Liver (tissue), 10 donors: ENCODE measurements at places on chromosomes 3 and 15.

- no peak for DNase-seq
These were observed 44.6 kb downstream of the SLC6A20 start for GRCh38 chr3:45751537-45752242.

- DNase-seq = peak; percentile 10
These were observed 12.3 kb upstream of the DOCK3 start for GRCh38 chr3:50662408-50662807.

DNA sequence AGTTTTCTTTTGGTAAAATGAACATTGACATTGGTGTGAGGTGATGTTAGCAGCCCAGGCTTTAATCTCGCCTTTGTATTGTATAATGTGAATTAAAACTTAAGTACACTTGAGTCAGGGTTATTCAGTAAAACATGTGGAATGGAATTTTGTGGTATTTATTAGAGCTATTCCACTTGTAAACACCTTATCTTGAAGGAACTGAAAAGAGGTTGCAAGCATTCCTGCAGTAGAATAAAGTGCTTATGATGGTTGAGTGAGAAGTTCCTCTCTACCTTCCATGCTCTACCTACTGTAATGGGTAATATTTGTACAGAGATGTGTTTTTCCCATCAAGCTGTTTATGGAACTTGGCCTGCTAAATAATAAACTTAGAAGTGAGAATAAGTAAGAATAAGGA lies 36.1 kb downstream of the HMG20A start:
- DNase-seq = no peak

DNA sequence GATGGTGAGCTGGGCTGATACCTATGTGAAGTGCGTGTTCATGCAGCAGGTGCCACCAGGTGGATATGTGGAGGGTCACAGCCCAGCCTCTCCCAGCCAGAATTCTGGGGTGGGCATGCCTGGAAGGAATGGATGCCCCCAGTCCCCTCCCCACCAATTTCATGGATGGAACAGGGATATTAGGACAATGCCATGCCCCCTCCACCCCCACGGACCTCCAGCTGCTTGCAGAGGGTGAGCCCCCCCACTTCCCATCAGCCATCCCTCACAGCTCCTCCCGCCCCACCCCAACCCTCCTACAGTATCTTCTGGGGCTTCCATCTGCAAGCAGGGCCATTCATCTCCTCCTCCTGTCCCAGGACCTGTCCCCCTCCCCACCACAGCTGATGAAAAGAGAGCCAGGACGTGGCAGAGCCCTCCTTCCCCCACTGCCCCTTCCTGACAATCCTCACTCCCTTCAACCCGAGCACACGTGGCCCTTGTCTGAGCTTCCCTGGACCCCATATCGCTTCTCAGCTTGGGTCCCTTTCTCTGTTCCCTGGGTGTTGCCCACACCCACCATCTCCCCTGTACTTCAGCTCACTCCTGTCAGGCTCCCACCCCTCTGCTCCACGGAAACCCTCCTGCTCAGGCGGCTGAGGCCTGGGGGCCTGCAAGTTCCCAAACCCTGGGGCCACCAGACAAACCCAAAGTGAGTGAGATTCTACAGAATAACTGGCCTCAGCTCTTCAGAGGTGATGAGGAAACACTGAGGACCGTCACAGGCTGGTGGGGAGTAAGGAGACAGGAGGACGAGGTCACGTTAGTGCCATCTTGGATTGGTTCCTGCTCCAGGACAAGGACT lies 2.8 kb upstream of the SEMA3G start:
- DNase-seq = no peak

DNA sequence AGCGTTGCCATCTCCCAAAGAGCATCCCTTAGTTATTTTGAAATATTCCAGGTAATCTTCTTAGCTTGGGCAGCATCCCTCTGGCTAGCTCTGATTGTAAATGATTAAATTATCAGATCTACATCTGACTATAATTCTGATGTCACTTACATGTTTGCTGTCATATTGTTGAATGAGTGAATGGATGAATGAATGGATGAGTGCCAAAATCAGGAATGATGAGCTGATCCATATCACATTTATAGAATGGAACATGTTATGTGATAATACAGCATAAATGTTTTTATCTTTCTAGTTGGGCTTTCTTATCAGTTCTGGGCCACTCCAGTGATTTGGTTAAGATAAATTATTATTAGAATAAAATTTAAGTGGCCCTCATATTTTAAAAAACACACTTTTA lies 14.0 kb downstream of the FAN1 start:
- DNase-seq = no peak

DNA sequence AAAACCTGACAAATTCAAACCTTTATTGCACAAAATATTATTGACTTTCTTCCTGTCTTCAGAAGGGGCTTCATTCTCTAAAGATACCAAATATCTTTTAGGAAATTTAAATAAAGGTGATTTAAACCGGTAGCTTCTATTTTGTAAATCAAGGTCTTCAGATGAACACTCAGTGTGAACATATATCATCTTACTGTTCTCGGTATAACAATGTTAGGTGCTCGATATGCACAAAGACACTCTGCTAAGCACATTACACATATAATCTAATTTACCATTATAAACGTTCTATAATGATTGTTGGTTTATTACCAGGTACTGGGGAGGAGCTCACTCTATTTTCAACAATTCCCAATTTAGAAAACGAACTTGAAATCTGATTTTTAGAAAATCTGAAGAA lies 225.4 kb upstream of the AZI2 start:
- no peak for DNase-seq

GRCh38 chr3:142098964-142099363 lies 50.4 kb downstream of the TFDP2 start:
- DNase-seq = no peak

- DNase-seq = no peak
These were observed 337.2 kb downstream of the ZBTB20 start for GRCh38 chr3:114809668-114810413.
